ENCODE measurements at places on chromosomes 1 and 21. TPM values are rescaled to one million over a fixed set of nuclear protein-coding genes. Genes with fewer than 3 reads are reported as not detected.

GRCh38 chr1:232776526-232777106 lies 28.6 kb upstream of the MAP10 start:
- H3K36me3 ChIP-seq, result no peaks in the 10 kb centered on the region
- H3K4me3 ChIP-seq, result no peak overlapping the region
- peaks cover 4% of the 10 kb centered on the region for H3K27me3 ChIP-seq
- no peaks in the 10 kb centered on the region for H3K4me1 ChIP-seq
- no peak for DNase-seq

DNA sequence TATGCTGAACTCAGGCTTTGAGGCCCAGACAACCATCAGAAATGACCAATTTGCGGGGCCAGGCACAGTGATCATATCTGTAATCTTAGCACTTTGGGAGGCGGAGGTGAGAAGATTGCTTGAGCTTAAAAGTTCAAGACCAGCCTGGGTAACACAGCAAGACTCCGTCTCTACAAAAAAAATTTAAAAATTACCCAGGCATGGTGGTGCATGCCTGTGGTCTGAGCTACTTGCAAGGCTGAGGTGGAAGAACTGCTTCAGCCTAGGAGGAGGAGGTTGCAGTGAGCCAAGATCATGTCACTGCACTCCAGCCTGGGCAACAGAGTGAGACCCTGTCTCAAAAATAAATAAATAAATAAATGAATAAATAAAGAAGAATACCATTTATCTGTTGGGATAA lies 156.5 kb downstream of the EIF4G3 start:
- H3K4me3 ChIP-seq, result no peak overlapping the region
- DNase-seq, result no peak
- no peaks in the 10 kb centered on the region for H3K27me3 ChIP-seq
- peaks cover 20% of the 10 kb centered on the region for H3K4me1 ChIP-seq
- H3K27ac ChIP-seq, result no peak overlapping the region

DNA sequence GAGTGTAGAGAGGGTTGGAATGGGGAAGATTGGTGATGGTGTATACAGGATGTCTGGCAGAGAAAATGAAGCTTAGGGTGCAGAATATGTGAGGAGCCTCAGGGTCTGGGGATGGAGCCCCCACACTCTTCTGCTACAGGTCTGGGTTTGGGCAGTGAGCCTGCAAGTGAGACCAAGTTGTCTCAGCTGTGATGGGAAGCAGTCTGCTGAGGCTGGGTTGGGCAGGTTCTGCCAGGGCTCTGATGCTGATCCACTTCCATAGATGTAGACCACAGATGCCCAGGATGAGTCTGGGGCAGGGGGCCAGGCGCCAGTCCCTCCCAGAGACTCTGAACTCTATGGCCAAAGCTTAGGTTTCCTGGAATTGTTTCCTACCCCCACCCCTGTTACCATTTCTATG lies 516.9 kb downstream of the PTPRU start:
- no peak for DNase-seq
- H3K27me3 ChIP-seq, result no peaks in the 10 kb centered on the region
- no peaks in the 10 kb centered on the region for H3K4me1 ChIP-seq

Gene EXO1
- 48.2 TPM for total RNA-seq

GRCh38 chr1:55888685-55889317 lies 673.6 kb upstream of the USP24 start:
- no peak for DNase-seq
- H3K4me3 ChIP-seq, result no peak overlapping the region
- H3K4me1 ChIP-seq, result no peaks in the 10 kb centered on the region
- H3K36me3 ChIP-seq, result no peaks in the 10 kb centered on the region

DNA sequence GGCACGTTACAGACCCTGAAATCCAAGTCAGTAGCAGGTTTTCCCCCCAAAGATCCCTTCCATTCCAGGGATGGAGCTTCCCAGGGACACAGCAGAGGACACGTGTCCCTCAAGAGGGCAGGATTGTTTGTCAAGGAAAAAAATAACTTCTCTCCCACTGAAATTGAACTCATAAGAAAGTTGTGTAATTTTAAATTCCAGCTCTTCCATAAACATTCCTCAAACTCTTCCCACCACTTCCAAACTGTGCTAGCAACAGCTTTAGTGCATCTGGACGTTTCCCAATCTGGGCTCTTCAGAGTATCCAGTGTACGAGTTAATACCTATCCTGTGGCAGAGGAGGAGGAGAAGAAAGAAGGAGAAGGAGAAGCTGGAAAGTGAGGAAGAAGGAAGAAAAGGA lies 79.6 kb downstream of the PSMG1 start:
- DNase-seq, result no peak
- H3K27ac ChIP-seq, result no peak overlapping the region
- H3K27me3 ChIP-seq, result peaks cover 13% of the 10 kb centered on the region
- H3K4me3 ChIP-seq, result no peak overlapping the region
- no peaks in the 10 kb centered on the region for H3K4me1 ChIP-seq

GRCh38 chr1:86018283-86018923 lies 138.2 kb downstream of the COL24A1 start:
- peaks cover 2% of the 10 kb centered on the region for H3K27me3 ChIP-seq
- no peak overlapping the region for H3K4me3 ChIP-seq
- no peaks in the 10 kb centered on the region for H3K4me1 ChIP-seq

DNA sequence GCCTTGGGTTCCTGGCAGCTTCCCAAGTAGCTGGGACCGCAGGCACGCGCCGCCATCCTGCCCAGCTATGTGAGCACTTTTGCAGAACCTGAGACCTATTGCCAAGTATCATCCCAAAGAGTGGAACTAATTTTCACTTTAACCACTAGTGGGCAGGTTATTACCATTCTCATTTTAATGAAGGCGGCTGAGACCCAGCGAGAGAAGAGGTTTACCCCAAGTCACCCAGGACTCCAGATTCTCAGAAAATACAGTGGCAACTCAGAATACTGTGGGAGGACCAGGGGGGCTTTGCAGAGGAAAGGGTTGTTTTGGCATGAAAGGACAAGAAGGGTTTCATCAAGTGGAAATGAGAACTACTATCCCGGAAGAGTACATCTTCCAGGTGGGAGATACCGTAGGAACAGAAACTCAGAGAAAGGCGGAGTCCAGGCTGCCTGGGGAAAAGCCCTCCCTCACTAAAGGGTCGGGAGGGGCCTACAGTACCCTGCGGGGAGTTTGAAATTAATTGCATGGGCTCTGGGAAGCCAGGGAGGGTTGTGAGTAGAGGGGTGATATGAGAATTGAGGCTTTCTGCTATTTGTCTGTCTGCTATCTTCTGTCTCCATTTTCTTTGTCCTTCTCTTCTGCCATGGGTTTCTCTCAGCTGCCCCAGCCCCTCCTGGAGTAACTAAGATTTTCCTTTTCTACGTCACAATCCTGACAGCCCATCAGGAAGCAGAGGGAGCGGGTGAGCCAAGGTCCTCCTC lies 7.2 kb upstream of the SEMA4A start:
- H3K4me1 ChIP-seq, result peaks cover 47% of the 10 kb centered on the region
- H3K36me3 ChIP-seq, result no peaks in the 10 kb centered on the region
- H3K4me3 ChIP-seq, result peak overlapping the region; percentile 63
- peak overlapping the region; percentile 85 for H3K27ac ChIP-seq
- no peaks in the 10 kb centered on the region for H3K27me3 ChIP-seq

DNA sequence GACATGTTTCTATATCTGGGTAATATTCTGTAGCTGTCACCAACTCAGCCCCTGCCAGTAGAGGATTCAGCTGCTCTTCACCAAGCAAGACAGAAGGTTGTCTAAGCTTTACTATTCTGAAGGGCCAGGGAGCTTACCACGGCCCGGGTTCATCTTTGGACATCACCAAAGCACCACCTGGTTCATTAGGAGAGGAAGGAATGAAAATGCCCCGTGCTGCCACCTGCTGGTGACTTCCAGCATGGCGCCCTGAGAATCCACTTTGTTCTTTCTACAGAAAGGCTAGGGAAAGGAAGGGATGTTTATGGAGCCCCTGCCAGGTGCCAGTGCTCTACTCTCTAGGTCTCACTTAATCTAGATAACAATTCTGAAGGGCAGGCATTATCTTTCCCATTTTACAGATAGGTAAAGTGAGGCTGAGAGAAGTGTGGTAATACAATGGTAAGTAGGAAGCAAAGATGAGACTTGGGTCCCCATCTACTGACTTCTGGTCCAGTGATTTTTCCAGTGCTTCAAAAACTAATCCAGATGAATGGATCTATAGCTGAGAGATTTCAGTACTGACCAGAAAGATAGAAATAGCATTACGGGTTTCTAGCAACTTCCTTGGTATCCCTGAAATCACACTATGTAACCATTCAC lies 79.5 kb downstream of the BEND5 start:
- H3K36me3 ChIP-seq, result no peaks in the 10 kb centered on the region
- H3K4me1 ChIP-seq, result no peaks in the 10 kb centered on the region
- peaks cover 4% of the 10 kb centered on the region for H3K27me3 ChIP-seq
- no peak overlapping the region for H3K27ac ChIP-seq

- H3K4me3 ChIP-seq, result no peak overlapping the region
- H3K27me3 ChIP-seq, result peaks cover 11% of the 10 kb centered on the region
- no peaks in the 10 kb centered on the region for H3K4me1 ChIP-seq
- no peaks in the 10 kb centered on the region for H3K36me3 ChIP-seq
Observed at GRCh38 chr1:165215676-165216075, 140.8 kb downstream of the LMX1A start.

Gene TMEM125
- total RNA-seq, result not detected

Gene GPR157
- 1.4 TPM for total RNA-seq

- no peak overlapping the region for H3K4me3 ChIP-seq
- no peak for DNase-seq
- H3K4me1 ChIP-seq, result peaks cover 7% of the 10 kb centered on the region
- no peak overlapping the region for H3K27ac ChIP-seq
- H3K27me3 ChIP-seq, result no peaks in the 10 kb centered on the region
Observed at GRCh38 chr1:169574336-169574735, 11.9 kb downstream of the F5 start.

DNA sequence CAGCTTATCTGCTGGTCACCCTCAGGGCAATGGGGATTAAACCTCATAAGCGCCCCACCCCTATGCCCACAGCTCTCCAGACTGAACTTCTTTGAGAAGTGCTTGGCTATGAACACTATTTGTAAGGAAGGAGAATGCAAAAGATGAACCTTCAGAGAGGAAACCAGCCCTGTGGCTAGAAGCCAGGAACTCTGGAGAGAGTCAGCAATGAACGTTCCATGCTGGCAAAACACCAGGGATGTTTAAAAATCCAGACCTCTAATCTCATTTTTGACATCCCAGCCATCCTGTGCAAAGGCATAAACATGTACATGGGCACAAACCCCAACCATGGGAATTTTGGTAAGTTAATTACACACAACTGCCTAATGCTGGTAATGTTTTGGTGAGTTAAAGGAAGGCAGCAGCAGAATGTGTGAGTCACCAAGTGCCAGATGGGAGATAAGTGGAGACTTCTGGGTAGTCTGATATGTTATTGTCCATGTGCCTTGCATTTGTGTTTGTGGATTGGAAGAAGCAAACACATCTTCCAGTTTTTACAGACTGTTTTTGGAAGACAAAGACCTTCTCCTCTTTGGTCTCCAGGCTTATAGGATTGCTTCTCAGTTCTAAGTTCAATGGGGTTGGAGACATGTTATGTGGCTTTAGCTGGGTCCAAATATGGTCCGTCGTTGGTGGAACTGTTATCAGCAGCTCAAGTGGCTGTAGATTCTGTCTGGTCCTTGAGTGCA lies 174.1 kb upstream of the ETV3 start:
- H3K4me3 ChIP-seq, result no peak overlapping the region
- H3K4me1 ChIP-seq, result no peaks in the 10 kb centered on the region
- peaks cover 10% of the 10 kb centered on the region for H3K27me3 ChIP-seq
- H3K36me3 ChIP-seq, result no peaks in the 10 kb centered on the region
- DNase-seq, result no peak

GRCh38 chr1:115426231-115426771 lies 88.3 kb upstream of the NGF start:
- H3K4me1 ChIP-seq, result no peaks in the 10 kb centered on the region
- no peaks in the 10 kb centered on the region for H3K27me3 ChIP-seq
- DNase-seq, result no peak
- no peaks in the 10 kb centered on the region for H3K36me3 ChIP-seq
- no peak overlapping the region for H3K27ac ChIP-seq

- peak overlapping the region; percentile 68 for H3K4me3 ChIP-seq
- H3K4me1 ChIP-seq, result peaks cover 7% of the 10 kb centered on the region
- H3K27ac ChIP-seq, result no peak overlapping the region
- H3K36me3 ChIP-seq, result no peaks in the 10 kb centered on the region
Observed at GRCh38 chr1:46466477-46467182, 23.0 kb upstream of the DMBX1 start.

Gene PRSS38
- not detected for total RNA-seq

DNA sequence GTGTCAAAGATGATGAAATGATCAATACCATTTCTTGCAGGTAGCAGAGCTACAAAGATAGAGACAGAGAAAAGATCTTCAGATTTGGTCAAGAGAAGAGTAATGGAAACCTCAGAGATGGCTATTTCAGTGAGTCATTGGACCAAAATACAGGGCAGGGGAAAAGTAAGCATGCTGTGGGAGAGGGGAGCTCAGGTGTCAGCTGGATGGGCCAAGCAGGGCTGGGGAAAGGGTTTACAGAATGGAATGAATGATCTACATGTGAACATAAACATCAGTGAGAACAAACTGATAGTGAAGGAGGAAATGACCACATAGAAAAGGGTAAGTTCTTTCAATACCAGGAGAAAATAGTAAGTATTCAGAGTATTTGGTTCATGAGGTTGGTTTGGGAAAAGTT lies 61.4 kb upstream of the CNN3 start:
- H3K36me3 ChIP-seq, result no peaks in the 10 kb centered on the region
- H3K4me1 ChIP-seq, result no peaks in the 10 kb centered on the region
- H3K4me3 ChIP-seq, result no peak overlapping the region
- no peak for DNase-seq

GRCh38 chr1:184555665-184556641 lies 169.1 kb downstream of the C1orf21 start:
- no peak for DNase-seq
- H3K27me3 ChIP-seq, result peaks cover 7% of the 10 kb centered on the region
- no peaks in the 10 kb centered on the region for H3K4me1 ChIP-seq
- no peaks in the 10 kb centered on the region for H3K36me3 ChIP-seq
- no peak overlapping the region for H3K27ac ChIP-seq

Gene DNASE2B
- not detected for total RNA-seq

Measured in activated CD8-positive, alpha-beta T cell treated with anti-CD3 and anti-CD28 coated beads, Interleukin-2, amount 10 ng/mL, durations not matched to agents 7 days and 5 days (primary cell).